A549 treated with Hydrocortisone at 1 μM for 4 hours (cell line): ENCODE measurements at places on chromosomes 7 and 10. TPM values are rescaled to one million over a fixed set of nuclear protein-coding genes. Genes with fewer than 3 reads are reported as not detected.

HOXA11 gene
- total RNA-seq = 0.58 to 0.68 TPM (median 0.63 TPM) in 5 replicates

CCDC71L gene
- 8.0 to 13.1 TPM (median 12.9 TPM) in 5 replicates for total RNA-seq

ZNF316 gene
- 12.2 to 15.5 TPM (median 13.7 TPM) in 5 replicates for total RNA-seq

HECW1 gene
- total RNA-seq = 14.4 to 18.0 TPM (median 17.1 TPM) in 5 replicates

CRPPA gene
- total RNA-seq = 0.43 to 0.78 TPM (median 0.74 TPM) in 5 replicates

SPDYE8 gene
- not detected in 5 replicates for total RNA-seq

PTN gene
- total RNA-seq = not detected in 5 replicates

SMARCD3 gene
- 8.3 to 9.9 TPM (median 9.7 TPM) in 5 replicates for total RNA-seq

MET gene
- 59.0 to 102 TPM (median 76.7 TPM) in 5 replicates for total RNA-seq

C10orf90 gene
- total RNA-seq = 2.7 to 3.6 TPM (median 3.2 TPM) in 5 replicates

ZNF107 gene
- 1.9 to 3.8 TPM (median 2.2 TPM) in 5 replicates for total RNA-seq

DNAJC1 gene
- total RNA-seq = 24.9 to 28.4 TPM (median 26.8 TPM) in 5 replicates

RBAK gene
- 5.2 to 7.6 TPM (median 5.6 TPM) in 5 replicates for total RNA-seq

MOGAT3 gene
- total RNA-seq = not detected in 5 replicates
